ENCODE measurements at places on chromosomes 1 and 21.

GRCh38 chr1:84143796-84144565, at the start of gene PRKACB:
TSS of gene PRKACB (plus strand) at chr1:84144271. CDS start at chr1:84144362, 91 bp downstream.
- no peak for DNase-seq

DNA sequence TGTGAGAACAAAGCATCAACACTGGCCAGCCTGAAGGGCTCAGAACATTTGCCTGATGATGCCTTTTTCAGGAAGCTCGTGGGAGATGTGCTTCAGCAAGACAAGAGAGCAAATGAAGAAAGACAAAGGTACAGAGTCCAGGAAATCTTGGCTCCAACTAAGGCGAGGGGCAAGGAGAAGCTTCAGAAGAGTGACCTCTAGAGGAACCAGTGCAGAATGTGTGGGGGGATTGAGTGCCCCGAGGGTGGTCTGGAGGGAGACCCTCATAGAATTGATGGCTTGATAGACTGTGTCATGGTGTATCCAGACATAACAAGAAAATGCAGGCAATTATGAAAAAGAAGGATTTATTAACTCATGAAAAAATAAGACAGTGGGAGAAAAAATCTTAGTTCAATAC, 15.3 kb upstream of the NLRP3 start:
- no peak for DNase-seq

GRCh38 chr21:32371913-32372314, 20.9 kb downstream of the URB1 start:
- no peak for DNase-seq

- DNase-seq, result no peak
These were observed 110.6 kb upstream of the HMGB4 start for GRCh38 chr1:33753087-33753856.

DNA sequence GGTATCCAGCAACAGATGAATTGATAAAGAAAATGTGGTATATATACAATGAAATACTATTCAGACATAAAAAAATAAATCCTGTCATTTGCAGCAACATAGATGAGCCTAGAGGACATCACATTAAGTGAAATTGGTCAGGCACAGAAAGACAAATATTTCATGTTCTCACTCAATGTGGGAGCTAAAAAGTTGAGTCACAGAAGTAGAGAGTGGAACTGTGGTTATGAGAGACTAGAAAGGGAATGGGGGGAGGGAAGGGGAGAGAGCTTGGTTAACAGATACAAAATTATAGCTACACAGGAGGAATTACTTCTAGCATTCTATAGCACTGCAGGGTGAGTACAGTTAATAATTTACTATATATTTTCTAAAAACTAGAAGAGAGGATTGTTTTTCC, 37.1 kb upstream of the SERPINC1 start:
- no peak for DNase-seq

GRCh38 chr21:40562242-40563002, 284.5 kb downstream of the DSCAM start:
- DNase-seq, result no peak

DNA sequence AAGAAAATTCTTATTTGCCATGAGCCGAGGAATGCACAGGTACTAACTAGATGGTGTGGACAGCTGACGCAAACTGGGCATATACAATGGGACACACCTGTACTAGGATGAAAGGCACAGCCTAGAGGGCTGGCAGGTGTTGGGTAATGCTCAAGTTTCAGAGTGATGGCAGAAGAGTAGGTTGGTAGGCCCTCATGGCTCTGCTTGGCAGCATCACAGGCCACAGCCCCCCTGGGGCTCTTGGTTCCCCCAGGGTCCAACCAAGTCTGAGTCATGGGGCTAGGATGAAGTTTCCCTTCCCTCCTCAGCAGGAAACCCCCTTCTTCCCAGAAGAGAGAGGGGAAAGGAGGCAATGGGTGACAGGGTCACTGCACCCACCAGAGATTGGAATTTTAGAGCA, 35.2 kb downstream of the SPEN start:
- no peak for DNase-seq

DNA sequence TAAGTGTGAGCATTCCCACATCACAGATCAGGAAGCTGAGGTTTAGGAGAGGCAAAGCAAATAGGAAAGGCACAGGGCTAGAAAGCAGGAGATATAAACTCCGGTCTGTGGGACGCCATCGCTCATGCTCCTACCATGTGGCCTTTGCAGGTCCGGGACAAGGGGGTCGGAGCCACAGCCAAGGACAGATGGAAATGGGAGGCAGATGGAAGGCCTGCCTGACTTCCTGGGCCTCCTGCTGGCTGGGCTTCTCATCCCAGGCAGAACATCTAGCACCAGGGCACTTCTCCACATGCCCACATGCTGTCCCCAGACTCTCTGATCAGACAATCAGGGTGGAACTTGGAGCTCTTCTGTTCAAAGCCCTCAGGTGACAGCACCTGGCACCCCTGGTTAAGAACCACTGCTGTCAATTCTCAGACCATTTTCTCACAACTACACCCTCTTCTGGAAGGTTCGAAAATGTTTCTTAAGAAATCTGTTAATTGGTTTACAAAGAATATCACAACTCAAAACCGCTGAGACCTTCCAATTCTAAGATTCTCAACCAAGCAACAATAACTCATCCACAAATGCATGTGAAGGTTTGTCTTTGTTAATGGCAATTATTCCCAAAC, 173.3 kb upstream of the EDN2 start:
- no peak for DNase-seq

- no peak for DNase-seq
These were observed 6.6 kb downstream of the PLEKHN1 start for GRCh38 chr1:972726-973458.

DNA sequence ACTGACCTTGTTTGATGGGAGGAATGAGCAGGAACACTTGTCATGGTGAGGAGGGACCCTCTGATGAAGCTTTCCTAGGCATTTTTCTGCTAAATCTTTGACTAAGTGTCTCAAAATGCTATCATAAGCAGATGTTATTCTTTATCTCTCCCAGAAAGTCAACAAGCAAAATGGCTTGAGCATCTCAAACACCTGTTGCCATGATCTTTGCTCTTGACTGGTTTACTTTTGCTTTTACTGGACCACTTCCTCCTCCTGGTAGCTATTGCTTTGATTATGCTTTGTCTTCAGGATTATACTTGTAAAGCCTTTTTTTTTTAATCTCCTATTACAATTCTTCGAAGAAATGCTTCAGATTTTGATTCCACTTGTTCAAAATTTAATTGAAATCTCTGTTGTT, 157.4 kb downstream of the GPR52 start:
- no peak for DNase-seq

GRCh38 chr1:54945393-54945936, 35.0 kb upstream of the TMEM61 start:
- DNase-seq, result no peak

Data from heart right ventricle (tissue), 16 donors.